ENCODE measurements at places on chromosomes 6 and 20.

DNA sequence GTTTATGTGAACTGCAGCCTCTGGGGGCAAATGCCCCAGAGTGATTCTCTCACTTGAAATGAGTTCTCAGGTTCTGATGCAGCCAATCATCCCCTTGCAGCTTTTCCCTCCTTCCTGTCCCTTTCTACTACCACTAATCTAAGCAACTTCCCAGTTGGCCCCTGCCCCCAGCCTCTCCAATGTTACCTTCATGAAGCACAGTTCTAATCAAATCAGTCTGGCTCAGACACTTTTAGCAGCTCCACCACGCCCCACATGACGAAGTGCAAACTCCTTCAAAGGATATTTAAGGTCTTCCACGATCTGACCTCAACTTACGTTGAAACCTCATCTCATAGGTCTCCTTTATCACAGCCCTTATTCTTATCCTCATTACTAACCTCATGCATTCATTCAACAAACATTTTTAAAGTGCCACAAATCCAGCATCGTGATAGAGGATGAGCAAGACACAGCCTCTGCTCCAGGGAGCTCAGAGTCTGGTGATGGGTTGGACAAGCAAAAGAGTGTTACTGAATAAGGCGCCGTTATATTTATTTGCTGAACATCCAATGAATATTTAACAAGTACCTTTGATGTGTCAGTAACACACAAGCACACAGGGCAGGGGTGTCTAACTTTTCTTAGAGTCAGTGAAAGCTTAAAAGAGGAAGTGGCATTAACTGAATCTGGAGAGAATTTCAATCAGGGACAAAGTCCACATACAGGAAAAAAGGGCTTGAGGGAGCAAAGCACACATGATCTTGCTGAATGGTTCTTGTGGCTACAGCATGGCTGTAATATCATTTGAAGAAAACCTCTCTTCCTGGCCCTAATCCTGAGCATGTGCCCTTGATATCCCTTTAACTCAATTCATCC lies 20.4 kb upstream of the DTNBP1 start:
- no peak for DNase-seq

- no peak for DNase-seq
These were observed 187.5 kb downstream of the BACH2 start for GRCh38 chr6:90109141-90109540.

DNA sequence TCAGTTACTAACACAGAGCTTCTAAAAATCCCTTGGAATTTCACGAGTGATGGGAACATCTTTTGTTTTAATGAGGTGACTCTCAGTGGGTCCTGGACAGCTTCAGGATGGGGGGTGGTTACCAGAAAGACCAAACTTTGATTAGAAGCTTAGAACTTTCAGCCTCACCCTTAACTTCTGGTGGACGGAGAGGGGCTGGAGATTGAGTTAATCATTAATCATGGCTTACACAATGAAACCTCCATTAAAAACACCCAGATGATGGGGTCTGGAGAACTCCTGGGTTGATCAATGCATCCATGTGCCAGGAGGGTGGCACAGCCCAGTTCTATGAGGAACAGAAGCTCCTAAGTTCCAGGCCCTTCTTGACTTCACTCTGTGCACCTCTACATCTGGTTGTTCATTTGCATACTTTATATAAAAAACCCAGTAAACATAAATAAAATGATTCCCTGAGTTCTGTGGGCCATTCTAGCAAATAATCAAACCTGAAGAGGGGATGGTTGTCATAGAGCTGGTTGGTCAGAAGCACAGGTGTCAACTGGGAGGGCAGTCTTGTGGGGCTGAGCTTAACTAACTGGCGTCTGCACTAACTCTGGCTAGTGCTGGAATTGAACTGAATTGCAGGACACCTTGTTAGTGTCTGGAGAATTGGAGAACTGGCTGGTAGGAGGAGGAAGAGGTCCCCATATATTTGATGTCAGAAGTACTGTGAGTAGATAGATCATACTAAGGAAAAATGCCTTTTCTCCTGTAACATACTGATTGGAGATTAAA lies 10.3 kb downstream of the RMND1 start:
- no peak for DNase-seq

GRCh38 chr20:14829906-14830305 lies 492.5 kb upstream of the FLRT3 start:
- no peak for DNase-seq

GRCh38 chr6:43445576-43445975 lies 9.8 kb downstream of the DLK2 start:
- no peak for DNase-seq

DNA sequence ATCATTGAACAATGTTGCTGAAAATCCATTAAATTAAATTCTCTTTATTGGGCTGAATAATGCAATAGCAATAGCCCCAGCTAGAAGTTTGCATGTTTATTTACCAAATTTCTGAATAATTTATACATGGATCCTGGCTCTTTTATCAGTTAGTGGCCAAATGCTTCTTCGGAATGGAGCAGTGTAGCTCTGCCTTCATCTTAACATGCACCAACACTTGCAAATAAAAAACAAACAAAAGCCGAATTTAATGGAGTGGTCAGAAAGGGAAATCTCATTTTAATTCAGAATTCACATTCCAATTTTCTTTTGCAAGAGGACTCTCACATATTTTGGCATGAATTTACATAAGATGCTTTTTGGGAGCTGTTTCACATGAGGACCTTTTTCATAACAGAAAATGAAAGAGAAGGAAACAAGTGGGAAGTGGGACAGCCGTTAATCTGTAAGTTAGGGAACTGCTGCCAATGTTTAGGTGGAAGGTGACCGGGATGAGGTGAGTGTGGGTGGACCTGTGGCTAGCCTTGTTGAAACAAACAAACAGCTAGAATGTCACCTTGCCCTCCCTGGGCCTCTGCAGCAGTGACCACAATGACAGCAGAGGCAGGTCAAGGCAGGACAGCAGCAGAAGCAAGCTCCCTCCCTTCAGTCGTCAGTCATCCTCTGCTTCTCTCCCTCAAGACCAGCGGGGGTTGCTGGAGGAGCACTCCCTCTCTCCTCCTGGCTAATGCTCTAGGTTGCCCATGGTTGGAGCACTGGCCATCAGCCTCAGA lies 73.2 kb downstream of the INSM1 start:
- no peak for DNase-seq

- peak; percentile 85 for DNase-seq
These were observed 1.2 kb downstream of the SLC2A4RG start for GRCh38 chr20:63740627-63741353.

GRCh38 chr6:53209681-53210080 lies 61.0 kb upstream of the GCM1 start:
- no peak for DNase-seq

DNA sequence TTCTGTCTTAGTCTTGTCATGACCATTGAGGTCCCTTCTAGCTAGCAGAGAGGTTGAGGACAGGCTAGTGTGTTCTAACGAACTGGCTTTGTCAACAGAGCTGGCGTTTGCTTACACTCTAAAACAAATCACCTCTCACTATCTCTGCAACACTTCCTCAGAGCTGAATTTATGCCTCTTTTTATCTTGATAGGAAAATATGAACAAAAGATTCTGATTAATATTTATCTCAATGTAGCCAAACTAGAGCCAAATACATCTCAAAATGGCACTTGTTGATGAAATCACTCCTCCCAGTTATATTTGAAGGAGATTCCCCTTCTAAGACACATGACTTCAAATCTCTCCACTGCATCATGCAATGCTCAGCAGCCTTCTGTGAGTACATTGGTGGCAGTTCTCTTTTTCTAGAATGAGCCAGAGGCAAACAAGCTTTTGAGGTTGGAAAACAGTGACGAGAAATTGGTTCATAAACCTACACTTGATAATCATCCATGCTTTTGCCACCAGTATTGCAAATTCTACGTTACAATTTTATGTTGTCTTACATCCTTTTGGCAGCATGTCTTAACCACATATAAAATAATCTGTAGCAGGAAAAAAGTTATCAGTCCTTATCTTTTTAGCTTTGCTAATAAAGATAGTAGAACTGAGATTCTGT lies 615.7 kb upstream of the CITED2 start:
- no peak for DNase-seq

DNA sequence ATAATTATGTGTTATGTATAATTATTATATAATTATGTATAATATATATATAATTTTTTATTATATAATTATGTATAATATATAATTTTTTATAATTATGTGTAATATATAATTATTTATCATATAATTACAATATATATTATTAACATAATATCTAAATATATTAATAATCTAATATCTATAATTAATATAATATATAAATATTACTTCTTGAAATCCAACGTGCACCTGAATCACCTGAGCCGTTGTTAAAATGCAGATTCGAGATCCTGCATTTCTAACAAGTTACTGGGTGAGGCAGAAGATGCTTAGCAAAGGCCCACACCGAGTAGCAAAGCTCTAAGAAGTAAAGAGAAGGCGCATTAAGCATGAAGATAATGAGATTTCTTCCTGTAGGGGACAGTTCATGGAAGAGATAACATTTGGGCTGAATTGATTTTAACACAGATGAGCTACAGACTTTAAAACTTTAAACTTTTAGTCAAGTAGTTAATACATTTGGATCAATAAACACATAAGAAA lies 406.4 kb upstream of the PLCB4 start:
- no peak for DNase-seq
